ENCODE measurements at places on chromosomes 4 and X.

GRCh38 chr4:123596805-123597204 lies 200.2 kb downstream of the SPRY1 start:
- DNase-seq = no peak

DNA sequence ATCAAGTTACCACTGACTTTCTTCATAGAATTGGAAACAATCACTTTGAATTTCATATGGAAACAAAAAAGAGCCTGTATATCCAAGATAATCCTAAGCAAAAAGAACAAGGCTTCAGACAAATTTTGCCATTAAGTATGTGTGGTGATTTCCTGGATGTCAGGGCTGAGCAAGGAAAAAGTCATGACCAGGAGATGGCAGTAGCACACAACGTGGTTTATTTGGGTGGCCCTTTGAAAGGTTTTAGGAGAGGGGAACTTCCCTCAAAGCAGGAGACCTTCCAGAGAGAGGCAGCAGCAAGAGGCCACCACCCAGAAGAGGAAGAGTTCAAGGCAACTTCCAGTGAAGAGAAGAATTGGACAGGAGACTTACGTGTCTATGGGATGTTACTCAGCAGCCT lies 18.1 kb upstream of the ZXDB start:
- DNase-seq = no peak

DNA sequence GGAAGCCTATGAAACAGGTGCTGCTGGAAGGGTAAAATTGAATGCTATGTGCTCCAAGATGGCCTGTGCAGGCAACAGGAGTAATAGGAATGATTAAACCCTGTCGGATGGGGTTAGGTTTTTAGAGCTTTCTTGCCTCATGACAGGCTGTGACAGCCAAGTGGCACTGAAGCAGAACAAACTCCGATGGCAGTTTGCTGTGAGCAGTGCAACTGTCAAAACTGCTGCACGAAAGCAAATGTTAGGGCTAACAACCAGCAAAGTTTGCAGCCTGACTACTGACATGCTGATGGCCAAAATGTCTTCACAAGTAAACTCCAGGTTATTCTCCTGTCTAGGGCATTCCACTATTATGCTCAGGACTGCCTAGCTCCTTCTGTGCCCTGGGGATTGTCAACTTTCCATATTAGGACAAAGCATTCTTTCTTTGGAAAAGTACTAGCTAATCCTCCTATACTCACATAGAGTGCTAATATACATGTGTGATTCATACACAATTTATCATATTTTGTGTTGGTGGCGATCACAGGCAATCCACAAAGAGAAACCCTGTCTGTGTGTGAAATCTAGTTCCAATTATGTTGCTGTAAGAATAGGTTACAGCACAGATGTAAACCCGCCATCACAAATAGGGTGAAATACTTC lies 486.6 kb upstream of the TENM3 start:
- DNase-seq = no peak

DNA sequence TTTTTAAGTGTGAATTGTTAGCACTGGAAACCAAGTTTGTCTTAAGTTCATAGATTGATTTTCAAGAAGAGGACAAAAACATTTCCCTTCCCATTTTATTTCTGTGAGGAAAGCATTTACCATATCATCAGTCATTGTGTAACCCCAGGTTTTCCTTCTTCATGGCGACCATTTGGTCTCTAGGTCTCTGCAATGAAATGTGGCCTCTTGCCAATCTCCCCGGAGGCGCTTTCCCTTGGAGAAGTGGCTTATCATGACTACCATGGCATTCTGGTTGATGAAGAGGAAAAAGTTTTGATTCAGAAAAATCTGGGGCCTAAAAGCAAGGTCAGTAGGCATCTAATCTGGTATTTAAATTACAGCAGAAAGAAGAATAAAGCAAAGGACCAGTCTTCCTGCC lies 54.4 kb downstream of the ADD1 start:
- no peak for DNase-seq

DNA sequence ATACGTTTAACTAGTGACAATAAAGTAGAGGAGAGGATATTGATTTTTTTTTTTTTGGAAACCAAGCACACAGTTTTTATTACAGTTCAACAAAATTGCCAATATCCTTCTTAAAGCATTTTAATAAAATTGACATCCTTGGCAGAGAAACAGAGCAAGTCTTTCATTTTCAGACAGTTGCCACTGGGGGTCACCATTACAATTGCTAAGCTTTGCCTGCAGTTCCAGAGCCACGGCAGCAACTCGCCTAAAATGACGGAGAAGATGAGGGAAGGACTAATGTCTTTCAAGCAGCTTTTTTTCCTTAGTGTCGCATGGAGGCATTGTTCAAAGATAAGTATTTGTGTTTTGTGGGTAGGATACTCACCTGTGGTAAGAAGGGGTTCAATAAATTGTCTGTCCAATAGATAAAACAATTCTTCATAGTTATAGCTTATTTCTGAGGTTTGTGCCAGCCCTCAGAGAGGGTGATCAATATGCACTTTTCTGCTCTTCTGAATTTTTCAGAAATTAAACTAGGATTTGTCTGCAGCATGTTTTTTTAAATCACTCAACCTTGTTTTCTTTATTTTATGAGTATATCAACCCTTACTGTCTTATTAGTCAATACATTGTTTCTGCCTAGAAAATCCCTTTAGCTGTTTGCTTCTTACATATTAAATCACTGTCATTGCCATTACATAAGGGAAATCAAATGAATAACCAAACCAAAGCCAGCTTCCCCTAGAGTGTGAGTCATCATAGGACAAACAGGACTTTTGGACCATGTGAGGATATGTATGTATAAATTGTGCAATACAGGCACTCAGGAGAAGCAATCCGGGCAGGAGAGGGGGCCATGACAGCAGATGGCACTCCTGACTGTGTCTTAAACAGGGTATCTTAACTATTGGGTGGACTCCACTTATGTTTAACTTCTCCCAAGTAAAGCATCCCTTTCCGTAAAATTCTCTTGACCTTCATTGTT lies 508.1 kb upstream of the ARX start:
- no peak for DNase-seq

GRCh38 chr4:152155070-152155469 lies 380.8 kb downstream of the FBXW7 start:
- no peak for DNase-seq

DNA sequence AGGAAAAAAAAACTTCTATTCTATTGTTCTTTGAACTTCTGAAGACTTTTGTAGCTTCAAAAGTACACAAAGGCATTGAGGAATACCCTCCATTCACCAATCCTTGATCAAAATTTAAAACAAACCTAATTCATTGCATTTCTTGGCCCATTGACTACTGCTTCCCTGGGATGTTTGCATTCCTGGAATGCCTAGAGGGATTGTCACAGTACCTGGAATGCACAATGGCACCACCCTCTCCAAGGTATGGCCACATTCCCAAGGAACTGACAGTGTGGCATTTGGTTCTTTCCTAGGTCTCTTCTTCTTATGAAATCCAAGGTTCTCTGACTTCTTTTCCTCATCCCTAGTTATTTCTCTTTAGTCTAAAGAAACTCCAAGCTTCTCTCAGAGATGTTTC lies 600.7 kb downstream of the CCSER1 start:
- DNase-seq = no peak

DNA sequence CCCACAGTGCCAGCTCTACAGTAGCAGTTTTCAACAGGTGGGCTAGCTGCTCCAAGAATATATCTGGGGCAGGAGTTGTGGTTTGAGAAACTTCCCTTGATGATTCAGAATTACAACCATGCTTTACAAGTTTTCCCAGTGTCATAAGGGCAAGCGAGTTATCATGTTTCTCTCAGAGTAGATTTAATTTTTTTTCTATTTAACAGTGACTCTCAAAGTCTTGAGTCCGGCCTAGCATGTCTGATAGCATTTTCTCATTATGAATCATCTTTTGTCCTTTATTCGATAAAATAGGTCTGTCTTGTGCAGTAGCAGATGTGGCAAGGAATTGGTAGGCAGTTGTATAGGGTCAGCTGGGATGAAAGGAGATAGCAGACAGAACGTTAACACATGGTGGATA lies 62.2 kb upstream of the SPANXD start:
- no peak for DNase-seq

GRCh38 chr4:156672492-156673305 lies 298.9 kb downstream of the PDGFC start:
- DNase-seq = no peak

GRCh38 chr4:25939330-25939729 lies 25.3 kb downstream of the SMIM20 start:
- no peak for DNase-seq

DNA sequence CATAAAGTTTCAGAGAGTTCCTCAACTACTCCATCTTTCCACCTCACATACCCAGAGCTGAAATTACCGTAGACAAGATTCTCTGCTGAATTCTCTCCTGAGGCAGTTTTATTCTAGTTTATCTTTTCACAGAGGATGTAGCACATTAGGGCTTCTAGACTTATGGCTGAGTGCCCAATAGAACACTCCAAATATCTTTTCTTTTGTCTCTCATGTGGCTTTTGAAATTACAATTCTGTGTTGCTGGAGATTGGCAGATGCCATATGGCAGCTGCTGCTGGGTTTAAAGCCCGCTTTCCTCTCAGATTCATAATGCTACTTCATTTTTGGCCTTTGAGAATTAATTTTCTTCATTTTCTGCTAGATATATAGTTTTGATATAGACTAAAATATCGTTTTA lies 107.6 kb upstream of the BANK1 start:
- no peak for DNase-seq

GRCh38 chr4:26194764-26195163 lies 126.0 kb upstream of the RBPJ start:
- no peak for DNase-seq

- no peak for DNase-seq
Observed at GRCh38 chrX:13852001-13852695, 35.3 kb upstream of the GPM6B start.

DNA sequence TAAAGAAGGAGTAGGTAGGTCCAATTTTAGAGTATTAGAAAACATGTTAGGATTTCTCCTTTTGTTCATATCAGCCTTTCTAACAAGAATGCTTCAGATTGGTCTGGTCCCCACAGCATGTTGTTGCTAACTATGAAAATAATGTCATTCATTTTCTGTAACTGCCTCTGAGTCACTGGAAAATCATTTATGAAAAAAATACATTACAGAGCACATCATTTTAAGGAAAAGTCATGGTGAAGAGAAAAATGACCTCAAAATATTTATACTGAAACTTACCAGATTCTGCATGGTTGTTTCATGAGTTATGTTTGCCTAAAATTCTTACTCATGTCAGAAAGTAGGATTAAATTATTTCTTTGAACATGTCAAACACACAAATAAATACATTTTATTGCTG lies 35.2 kb downstream of the DTHD1 start:
- no peak for DNase-seq

DNA sequence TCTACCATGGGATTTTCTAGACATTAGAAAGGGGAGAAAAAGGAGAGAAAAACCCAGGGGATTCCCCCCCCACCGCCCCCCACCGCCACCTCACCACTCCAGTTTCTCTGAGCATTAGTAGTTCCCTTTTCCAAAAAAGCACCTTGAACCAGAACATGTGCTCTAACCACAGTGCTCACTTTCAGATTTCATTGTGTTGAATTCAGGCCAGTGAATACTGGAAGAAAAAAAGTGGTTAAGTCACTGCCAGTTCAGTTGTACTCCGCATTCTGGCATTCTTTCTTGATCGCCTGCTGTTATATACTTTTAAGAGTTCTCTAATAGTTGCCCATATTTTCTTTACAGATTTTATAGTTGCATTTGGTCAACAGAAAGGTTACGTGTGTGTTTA lies 40.9 kb downstream of the JADE3 start:
- DNase-seq = no peak

- no peak for DNase-seq
Observed at GRCh38 chr4:124199755-124200154, 512.8 kb downstream of the ANKRD50 start.

DNA sequence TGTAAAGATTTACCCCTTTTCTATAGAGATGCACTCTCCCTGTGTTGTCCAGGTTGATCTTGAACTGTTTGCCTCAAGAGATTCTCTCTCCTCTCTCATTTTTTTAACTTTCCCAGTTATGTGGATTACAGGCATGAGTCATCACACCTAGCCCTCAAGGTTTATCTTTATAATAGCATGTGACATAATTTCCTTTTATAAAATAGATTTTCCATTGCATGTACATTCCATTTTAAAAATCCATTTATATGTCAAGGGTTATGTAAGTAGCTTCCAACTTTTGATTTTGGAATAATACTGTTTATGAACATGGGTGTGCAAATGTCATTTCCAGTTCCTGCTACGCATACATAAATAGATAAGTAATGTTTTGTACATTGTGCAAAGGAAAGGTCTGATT lies 20.6 kb downstream of the ZNF721 start:
- no peak for DNase-seq

- DNase-seq = no peak
Observed at GRCh38 chr4:72326692-72327632, 242.1 kb downstream of the ADAMTS3 start.

GRCh38 chr4:82865592-82865991 lies 25.4 kb downstream of the SEC31A start:
- peak; percentile 68 for DNase-seq

DNA sequence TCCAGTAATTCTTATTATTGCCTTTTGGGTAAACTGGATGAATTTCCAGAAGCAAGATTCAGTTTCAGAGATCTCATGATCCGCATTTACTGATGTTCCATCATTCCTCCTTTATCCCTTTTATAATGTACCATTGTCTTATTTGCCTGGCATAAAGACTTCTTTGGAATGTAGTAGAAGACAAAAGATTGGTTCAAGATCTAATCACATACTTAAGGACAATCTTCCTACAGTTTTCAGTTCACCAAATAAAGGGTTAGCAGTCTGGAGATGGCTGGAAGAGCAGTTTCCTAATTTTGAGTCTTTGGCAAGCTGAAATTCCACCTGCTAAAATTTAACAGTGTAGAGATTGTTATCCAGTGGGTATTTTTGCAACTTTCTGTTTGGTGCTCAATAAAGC lies 30.9 kb upstream of the HAND2 start:
- no peak for DNase-seq

- DNase-seq = no peak
Observed at GRCh38 chr4:22661443-22661842, 31.3 kb upstream of the GBA3 start.

All from SIG-M5 (cell line).